SIG-M5 (cell line): ENCODE measurements at places on chromosomes 5 and 9.

DNA sequence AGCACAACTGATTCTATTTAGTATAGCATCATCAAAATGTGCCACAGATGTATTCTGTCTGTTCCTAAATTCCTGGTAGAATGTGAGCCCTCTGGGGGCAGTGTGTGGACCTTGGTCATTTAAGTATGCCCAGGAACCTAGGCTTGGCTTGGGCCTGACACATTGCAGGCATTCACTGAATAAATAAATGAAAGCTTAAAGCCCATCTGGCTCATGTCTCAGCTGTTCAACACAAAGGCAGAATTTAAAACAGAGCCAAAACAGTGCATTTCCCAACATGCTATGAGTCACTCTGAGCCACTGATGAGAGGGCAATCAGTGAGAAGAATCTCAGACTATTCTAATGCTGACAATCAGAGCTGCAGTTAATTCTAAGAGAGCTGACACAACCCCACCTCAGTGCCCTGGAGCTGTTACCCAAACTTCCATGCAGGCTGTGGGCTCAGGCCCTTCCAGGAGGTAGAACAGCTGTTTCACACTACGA, 8.1 kb downstream of the FAM193B start:
- DNase-seq, result peak; percentile 27

- DNase-seq, result no peak
Measured at GRCh38 chr5:74183041-74183440, 457.5 kb downstream of the ENC1 start.

DNA sequence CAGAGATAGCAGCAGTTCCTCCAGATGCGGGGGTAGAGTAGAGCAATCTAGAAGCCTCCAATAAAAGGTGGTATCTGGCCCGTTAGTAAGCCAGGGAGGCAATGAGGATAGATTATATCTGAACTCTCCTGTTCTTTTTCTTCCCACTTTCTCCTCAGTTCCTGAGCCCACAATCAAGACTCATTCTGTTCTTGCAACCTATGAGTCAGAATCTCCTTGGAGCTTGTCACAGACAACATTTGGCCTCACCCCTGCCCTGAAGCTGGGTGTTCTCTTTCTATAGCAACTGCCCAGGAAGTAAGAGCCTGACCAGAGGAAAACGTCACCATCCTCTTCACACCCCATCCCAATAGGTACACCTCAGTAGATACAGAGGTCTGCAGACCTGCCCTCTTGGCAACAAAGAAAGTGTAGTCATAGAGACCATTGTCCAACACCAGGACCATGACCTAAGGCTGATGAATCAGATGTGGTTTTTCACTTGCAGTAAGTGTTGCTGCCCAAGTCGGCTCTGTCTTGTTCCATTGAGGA, 76.3 kb upstream of the PCA3 start:
- DNase-seq, result no peak

GRCh38 chr9:109031241-109031640, 17.9 kb upstream of the CTNNAL1 start:
- no peak for DNase-seq

- DNase-seq, result no peak
Measured at GRCh38 chr9:37978983-37979382, 75.1 kb upstream of the SLC25A51 start.
